ENCODE measurements at places on chromosomes 12 and 14.

GRCh38 chr12:51533799-51534198 lies 57.2 kb upstream of the SCN8A start:
- DNase-seq, result no peak

DNA sequence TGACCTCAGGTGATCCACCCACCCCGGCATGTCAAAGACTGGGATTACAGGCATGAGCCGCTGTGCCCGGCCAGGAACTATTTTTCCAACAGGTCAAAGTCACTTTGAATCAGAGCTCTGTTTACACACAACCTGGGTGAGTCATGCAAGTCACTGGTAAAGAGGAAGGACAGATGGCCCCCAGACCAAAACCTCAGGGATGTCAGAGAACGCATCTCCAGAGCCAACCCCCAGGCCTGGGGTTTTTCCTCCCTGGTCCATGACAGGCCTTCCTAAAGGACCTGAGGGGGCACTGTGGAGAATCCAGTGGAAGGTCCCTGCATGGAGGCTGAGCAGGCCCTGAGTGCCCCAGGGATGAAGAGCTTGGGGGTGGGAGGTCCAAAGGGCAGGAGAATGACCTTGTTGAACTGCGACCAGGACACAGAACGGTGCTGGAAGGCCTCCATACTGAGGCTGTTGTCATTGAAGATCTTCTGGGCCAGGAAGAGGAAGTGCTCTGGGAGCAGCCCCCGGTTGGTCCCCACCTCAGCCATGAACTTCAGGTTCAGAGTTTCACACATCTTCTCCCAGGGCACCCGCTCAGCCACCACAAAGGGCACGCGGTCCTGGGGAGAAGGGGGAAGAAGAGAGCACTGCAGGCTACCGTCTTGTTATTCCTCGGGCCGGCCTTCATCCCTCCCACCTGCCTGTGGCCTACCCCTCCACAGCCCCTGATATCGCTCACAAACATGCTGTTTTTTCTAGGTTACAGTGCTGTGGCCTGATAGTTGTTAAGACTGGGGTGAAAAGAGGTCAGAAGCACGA lies 9.1 kb downstream of the STAT6 start:
- no peak for DNase-seq

GRCh38 chr14:90296641-90297040 lies 35.1 kb downstream of the NRDE2 start:
- no peak for DNase-seq

- peak; percentile 10 for DNase-seq
Observed at GRCh38 chr14:56474419-56475022, 105.1 kb upstream of the TMEM260 start.

DNA sequence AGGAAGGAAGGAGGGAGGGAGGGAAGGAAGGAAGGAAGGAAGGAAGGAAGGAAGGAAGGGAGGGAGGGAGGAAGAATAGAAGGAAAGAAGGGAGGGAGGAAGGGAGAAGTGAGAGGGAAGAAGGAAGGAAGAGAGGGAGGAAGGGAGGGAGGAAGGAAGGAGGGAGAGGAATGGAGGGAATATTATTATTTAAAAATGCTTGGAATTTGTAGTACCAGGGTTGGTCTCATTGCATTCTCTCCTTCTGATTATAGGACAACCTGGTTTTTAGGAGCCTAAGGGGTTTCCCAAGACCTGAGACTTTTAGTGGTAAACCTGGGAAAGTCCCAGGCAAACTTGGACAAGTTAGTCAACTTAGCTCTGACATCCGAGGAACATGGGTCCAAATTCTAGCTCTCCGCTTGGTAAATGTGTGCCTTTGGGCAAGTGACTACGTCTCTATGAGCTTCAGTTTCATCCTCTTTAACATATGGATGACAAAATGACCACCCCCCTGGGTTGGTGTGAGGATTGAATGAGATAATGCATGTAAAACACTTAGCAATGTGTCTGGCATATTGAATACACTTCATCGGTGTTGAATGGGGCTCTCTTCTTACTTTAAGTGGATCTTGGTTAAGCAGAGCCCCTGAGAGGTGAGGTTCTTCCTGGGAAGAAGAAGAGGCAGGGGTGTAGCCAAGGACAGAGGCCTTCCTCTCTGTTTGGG lies 690.7 kb upstream of the TBX3 start:
- no peak for DNase-seq
